ENCODE measurements at places on chromosomes 4 and X.

DNA sequence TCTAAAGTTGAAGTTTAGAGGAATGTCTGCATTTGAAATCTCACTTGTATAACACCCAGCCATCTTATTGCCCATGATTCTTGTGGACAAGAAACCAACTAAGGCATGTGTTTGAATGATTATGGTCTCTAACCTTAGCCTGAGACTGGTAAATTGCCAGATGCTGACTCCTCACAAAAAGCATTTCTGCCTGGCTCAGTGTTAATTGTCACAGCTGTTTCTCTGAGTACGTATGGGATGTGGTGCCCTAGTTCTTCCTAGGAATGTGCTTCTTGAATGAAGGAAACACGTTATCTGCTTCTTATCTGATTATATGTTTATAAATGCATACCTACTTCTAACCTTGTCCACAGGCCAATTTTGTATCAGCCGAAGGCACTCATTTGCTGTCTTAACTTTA, 63.1 kb upstream of the NDP start:
- no peak for DNase-seq

DNA sequence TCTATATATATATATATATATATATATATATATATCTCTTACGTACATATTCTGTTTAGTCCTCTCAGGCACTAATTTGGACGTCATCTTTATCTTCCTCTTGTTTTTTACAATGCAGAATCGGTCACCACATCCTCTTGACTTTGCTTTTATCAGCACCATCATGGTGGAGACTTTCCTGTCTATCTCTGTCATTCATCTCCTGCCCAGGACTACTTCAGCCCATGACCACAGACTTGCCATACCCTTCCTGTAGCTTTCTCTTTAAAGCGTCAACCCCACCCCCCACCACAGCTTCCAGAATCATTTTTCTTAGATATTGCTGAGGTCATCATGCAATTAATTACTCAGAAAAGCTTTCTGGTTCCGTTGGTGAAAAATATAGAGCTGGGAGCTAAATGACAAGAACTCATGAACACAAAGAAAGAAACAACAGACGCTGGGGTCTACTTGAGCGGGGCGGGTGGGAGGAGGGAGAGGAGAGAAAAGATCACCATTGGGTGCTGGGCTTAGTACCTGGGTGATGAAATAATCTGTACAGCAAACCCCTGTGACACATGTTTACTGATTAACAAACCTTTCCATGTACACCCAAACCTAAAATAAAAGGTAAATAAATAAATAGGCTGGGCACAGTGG, 30.5 kb upstream of the PRKX start:
- peak; percentile 61 for DNase-seq

DNA sequence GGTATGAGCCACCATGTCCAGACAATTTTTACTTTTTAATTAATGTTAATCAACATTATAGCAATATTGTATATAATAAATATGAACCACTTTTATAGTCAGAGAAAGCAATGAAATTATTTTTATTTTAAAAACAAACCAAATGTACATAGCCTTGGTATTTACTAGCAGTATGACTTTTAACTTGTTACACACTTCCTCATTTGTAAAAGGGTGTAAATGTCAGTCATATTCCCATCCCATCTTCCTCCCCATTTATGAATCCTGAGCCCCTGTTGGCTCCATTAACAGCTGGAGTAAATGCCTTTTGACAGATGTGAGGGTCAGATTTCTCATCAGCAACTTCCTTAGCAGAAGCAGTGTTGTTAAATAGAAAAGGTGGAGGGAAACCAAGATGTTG, 179.6 kb upstream of the SPRY1 start:
- DNase-seq, result no peak

GRCh38 chrX:126550816-126551215, 1.8 kb downstream of the DCAF12L1 start:
- DNase-seq, result no peak

DNA sequence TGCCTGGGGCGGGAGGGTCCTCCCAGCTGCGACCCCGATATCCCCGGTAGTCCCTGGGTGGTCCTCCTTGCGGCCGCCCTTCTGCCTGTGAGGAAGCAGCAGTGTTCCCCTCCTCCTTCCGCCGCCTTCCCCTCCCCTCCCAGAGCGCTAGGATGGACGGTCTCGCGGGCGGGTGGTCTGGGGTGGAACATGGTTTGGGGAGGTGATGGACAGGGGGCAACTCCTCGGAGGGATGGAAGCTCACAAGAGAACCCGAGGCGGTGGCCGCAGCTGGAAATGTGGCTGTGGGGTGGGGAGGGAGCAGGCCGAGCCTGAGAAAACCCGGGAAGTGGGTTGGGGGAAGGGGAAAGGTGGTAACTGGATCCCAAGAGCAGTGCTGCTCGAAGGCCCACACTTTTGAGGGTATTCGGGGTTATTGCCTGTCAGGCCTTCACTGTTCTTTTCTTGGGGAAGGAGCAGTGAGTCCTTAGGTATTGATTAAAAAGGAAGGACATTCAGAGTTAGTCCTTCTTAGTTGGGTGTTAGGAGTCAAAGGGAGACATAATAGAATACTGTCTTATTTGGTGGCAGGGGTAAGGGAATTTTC, 581 bp downstream of the UBE2K start:
- peak; percentile 61 for DNase-seq

DNA sequence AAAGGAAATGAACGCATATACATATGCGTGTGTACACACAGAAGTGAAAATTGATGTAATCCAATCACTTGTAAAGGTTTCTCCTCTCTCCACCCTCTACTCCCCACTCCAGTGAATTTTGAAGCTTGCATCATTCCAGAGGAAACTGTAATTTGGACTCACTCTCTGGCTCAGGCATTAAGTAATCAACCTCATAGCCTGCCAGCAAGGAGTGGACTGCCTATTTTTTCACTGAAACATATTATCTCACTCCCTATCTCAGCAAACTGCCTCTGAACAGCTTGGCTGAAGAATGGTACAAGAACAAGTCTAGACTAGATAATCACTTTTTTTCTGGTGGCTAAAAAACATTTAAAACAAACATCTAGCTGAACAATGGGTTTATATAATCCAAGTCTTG, 124.2 kb downstream of the C4orf51 start:
- peak; percentile 44 for DNase-seq

DNA sequence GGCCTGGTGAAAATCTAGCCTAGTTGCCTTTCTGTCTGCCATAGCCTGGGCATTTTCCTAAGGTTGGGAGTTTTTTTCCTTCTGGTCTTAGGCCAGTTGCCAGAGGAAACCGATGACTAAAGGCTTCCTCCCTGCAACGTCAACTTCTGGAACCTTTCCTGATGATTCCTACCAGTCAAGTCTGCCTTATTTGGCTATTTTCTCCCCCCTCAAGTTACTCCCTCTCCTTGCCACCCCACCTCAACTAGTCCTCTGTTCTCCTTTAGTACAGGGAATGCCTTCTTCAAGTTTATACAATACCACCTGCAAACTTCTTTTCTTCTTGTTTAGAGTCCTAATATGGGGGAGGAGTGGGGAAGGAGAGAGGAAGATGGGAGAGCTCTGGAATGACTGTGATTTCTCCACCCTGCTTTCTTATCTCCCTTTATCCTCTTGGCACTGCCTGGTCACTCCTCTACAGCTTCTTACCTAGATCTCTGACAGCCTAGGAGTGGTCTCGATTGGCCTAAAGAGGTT, 10.6 kb downstream of the MSN start:
- DNase-seq, result no peak

DNA sequence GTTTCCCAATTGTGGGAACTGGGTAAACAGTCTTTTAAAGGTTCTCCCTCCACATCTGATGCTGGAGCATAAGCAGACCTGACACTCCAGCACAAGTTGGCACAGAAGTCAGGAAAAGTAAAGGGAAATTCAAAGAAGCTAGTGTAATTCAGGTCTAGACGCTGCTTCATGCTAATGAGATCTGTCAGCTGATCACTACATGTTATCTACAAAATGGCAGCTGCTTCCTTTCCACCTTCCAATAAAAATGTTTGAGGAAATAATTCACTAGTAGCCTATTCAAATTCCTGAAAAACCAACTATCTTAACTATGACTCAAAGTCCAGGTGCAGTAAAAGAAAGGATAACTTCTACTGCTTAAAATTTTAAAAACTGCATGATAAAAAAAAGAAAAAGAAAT, 29.3 kb downstream of the DCAF8L2 start:
- no peak for DNase-seq

DNA sequence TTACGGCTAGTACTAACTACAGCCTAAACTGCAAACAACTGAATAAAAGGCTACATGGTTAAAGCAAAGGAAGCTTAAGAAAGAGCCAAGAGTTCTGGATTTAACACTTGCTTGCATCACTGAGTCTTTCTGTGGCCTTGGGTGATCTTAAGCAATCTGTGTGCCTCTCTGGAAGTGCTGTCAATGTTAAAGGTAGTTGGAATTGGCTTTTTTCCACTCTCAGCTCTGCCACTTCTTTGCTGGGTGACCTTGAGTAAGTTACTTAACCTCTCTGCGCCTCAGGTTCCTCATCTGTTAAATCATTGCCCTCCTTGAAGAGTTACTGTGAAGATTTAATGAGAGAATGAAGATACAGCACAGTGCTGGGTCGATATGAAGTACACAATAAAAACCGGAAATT, 15.7 kb downstream of the SLC2A9 start:
- DNase-seq, result no peak

- peak; percentile 63 for DNase-seq
These were observed 213.4 kb upstream of the LNX1 start for GRCh38 chr4:53804719-53805118.

DNA sequence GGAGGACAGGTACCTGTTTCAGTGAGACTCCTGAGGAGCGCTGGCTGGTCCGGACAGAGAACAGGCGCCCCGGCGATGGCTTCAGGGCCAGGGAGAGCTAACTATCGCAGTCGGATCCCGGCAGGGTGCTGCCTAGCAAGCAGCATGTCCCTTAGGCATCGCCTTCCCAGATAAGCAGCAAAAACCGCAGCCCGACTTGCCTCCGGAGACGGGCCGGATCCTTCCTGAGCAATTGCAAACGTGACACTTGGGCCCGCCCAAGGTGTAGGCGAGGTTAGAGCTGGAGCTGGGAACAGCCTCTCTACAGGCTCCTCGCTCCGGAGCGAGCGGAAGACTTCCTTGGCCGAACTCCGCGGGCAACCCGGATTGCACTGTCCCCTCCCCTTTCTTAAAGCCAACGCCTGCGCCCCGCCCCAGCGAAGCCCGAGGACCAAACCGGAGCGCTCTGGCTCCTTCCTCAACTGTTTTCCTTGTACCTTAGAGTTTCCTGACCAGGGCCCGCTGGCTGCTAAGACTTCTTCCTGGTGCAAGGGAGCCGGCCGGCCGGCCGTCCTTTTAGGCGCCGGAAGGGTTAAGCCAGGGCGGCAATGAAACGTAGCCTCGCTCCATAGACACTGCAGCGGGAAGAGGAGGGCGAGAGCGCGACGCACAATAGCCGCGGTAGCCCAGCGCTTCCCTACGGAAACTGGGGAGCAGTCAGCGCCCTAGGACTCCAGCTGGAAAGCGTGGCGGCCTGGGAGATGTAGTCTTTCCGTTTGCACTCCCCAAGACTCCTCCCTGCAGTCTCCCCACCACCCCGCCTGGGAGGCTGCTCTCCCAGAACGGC, at the start of gene OPHN1:
OPHN1 (minus strand) TSS at position 341 of the 826 bp plus-strand sequence. CDS start 475 bp downstream, outside the sequence.
- peak; percentile 79 for DNase-seq

DNA sequence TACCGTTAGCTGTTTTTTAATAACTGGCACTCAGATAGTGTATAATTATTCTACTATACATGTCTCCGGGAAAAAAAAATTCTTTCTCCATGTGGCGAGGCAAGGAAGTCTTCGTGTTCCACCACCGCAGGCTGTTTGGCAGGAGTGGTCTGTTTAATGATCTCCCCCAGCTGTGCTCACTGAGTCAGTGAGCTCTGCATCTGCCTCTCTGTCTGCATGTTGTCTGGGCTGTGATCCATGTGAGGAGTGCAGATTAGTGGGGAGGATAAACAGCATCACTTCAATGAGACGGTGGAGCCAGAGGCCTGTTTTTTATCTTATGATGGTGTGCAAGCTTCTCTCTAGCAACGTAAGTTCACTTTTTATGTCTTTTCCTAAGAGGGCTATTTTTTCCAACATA, 69.8 kb downstream of the RPS3A start:
- DNase-seq, result no peak

- DNase-seq, result no peak
These were observed 2.9 kb downstream of the GYG2 start for GRCh38 chrX:2831471-2832228.

GRCh38 chrX:132046533-132046932, 23.4 kb downstream of the STK26 start:
- DNase-seq, result peak; percentile 67

DNA sequence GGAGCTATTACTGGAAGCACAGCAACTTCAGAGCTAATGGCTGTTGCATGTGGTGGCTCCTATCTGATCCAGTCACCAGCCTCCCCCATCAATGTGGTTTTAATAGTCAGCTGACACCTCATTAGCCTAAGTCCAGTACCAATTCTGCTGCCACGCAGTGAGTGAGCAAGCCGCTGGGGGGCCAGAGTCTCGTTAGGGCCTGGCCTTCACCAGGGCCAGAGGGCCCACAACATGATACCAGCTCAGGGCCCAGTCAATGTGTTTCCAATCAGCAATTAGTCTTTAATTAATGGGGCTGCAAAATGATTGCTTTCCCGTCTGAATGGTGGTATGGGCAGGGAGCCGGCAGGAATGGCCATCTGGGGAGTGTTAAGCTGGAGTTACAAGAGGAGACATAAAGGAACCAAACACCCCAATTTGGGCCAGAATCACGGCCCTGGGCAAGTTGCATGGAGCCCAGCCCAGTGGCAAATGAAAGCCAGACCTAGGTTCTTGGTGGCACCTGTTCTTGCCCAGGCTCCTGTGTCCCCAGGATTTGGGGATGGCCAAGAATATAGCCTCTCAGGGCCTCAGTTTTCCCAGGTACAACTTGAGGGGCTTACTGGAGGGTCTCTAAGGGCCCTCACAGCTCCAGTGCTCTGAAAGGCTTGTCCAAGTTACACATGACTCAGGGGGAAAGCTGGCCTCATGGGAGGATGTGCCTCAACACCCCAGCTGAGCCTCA, 119.2 kb downstream of the EFNB1 start:
- DNase-seq, result peak; percentile 4

DNA sequence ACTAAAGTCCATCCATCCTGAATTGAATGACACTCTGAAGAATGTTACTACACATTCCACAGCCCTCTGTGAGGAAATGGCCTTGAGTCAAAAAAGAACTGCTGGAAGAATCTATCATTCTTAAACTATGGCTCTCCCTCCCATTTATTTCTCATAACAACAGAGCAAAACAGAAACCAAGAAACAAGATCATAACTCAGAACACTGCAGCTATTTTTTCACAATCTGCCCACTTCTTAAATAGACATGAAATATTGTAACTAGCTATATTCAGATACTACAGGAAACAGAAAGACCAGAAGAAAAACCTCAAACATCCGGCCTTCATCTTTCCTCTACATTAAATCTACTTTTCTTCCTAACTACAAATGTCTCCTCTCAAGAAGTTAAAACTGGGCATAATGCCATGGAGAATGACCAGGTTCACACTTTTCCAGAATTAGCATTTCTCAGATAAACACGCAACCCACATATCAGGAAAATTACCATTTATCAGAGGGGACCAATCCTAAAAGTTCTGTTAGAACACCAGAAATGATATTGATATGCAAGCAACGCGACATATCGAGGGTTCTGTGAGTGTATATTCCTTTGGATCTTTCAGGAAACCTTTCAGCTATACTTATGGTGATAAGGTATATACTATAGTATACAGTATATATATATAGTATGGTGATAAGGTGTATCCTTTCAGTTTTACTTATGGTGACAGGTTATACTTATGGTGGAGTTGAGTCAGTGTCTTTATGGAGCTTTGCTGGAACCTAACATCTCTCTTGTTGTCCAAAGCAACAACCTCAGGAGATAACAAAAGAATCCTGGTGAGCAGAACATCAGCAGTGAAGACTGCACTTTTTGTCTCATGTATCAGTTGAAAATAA, 60.4 kb upstream of the IRF2 start:
- DNase-seq, result peak; percentile 89

GRCh38 chr4:177323416-177323815, 13.7 kb downstream of the NEIL3 start:
- DNase-seq, result no peak

- DNase-seq, result no peak
These were observed 14.6 kb downstream of the CLCN3 start for GRCh38 chr4:169634975-169635374.
